Articular chondrocyte of knee joint (primary cell): ENCODE measurements at places on chromosomes 3 and 15. TPM values are rescaled to one million over a fixed set of nuclear protein-coding genes. Genes with fewer than 3 reads are reported as not detected.

The GOLGA6L25 gene
- not detected in 2 replicates for total RNA-seq

The LDHAL6B gene
- total RNA-seq, result not detected in 2 replicates

The CPB1 gene
- total RNA-seq, result 0.54 TPM in 1 of 2 replicates, not detected in the other

The CLDN18 gene
- under 0.01 TPM in 1 of 2 replicates, not detected in the other for total RNA-seq

The SYNPR gene
- not detected in 2 replicates for total RNA-seq

The ESYT3 gene
- total RNA-seq, result 2.2 and 3.8 TPM in 2 replicates

The HDC gene
- total RNA-seq, result not detected in 2 replicates

The PLSCR4 gene
- total RNA-seq, result 38.6 and 50.2 TPM in 2 replicates

The FBXL2 gene
- 19.5 and 22.4 TPM in 2 replicates for total RNA-seq

The FSTL1 gene
- total RNA-seq, result 2,986 and 3,294 TPM in 2 replicates

The SATB1 gene
- total RNA-seq, result 11.1 and 14.1 TPM in 2 replicates

The GOLGA6L9 gene
- total RNA-seq, result 1.1 and 1.4 TPM in 2 replicates

The VPS39 gene
- total RNA-seq, result 76.2 and 83.9 TPM in 2 replicates

The RHCG gene
- total RNA-seq, result not detected in 2 replicates

The DUOXA2 gene
- total RNA-seq, result not detected in 2 replicates

The KLF15 gene
- 1.5 and 2.2 TPM in 2 replicates for total RNA-seq

The SSR3 gene
- total RNA-seq, result 230 and 289 TPM in 2 replicates

The ARMC8 gene
- 45.9 and 55.7 TPM in 2 replicates for total RNA-seq

The CSTA gene
- 0.65 and 3.1 TPM in 2 replicates for total RNA-seq

The ALS2CL gene
- 4.9 and 6.8 TPM in 2 replicates for total RNA-seq

The SLC2A2 gene
- total RNA-seq, result not detected in 2 replicates

The PCLAF gene
- 56.4 and 76.7 TPM in 2 replicates for total RNA-seq

The CHRM5 gene
- total RNA-seq, result not detected in 2 replicates

The SOX2 gene
- not detected in 2 replicates for total RNA-seq

The NEO1 gene
- 27.3 and 28.6 TPM in 2 replicates for total RNA-seq

The CCK gene
- total RNA-seq, result 0.13 TPM in 1 of 2 replicates, not detected in the other
